Adipose tissue (tissue), 3 donors: ENCODE measurements at places on chromosomes 6 and 20. TPM values are rescaled to one million over a fixed set of nuclear protein-coding genes. Genes with fewer than 3 reads are reported as not detected.

The HLA-DRB5 gene
- polyA plus RNA-seq = 1.0 TPM

The C6orf141 gene
- polyA plus RNA-seq = 2.5 TPM

The FERMT1 gene
- 1.4 TPM for polyA plus RNA-seq

The MCHR2 gene
- polyA plus RNA-seq = not detected

The GATA5 gene
- polyA plus RNA-seq = 0.02 TPM

The CLVS2 gene
- polyA plus RNA-seq = not detected

The OPN5 gene
- not detected for polyA plus RNA-seq

The EIF6 gene
- polyA plus RNA-seq = 70.7 TPM

The SAMD3 gene
- 0.49 TPM for polyA plus RNA-seq

The TRIM38 gene
- polyA plus RNA-seq = 1.5 TPM

The DOK5 gene
- 3.2 TPM for polyA plus RNA-seq

The DDO gene
- polyA plus RNA-seq = 1.1 TPM

The ULBP2 gene
- polyA plus RNA-seq = 1.6 TPM

The CARMIL1 gene
- polyA plus RNA-seq = 3.0 TPM

The ETV7 gene
- polyA plus RNA-seq = 0.67 TPM

The GPX5 gene
- polyA plus RNA-seq = not detected
